ENCODE measurements at places on chromosomes 5 and 9. TPM values are rescaled to one million over a fixed set of nuclear protein-coding genes. Genes with fewer than 3 reads are reported as not detected.

GFI1B gene
- total RNA-seq, result not detected

- DNase-seq, result no peak
Observed at GRCh38 chr5:169521366-169521983, 62.1 kb upstream of the SPDL1 start.

- no peak for DNase-seq
Observed at GRCh38 chr9:19682397-19682796, 106.4 kb downstream of the SLC24A2 start.

- no peak for DNase-seq
Observed at GRCh38 chr5:82644766-82645165, 366.6 kb upstream of the RPS23 start.

DNA sequence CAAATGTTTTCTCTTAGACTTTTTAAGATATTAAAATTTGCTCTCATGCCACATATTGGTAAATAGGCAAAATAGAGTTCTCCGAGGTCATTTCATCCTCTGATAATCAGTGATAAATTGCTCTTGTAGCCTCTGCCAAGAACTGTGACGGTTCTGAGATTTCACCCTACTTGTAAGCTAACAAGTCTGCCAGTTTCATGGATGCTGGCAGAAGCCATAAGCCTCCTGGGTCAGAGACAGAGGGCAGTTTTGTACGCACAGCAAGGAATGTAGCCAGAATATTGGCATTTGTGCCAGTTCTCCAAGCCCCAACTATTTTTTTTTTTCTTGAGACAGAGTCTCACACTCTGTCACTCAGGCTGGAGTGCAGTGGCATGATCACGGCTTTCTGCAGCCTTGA lies 945.0 kb upstream of the WWC1 start:
- no peak for DNase-seq

DNA sequence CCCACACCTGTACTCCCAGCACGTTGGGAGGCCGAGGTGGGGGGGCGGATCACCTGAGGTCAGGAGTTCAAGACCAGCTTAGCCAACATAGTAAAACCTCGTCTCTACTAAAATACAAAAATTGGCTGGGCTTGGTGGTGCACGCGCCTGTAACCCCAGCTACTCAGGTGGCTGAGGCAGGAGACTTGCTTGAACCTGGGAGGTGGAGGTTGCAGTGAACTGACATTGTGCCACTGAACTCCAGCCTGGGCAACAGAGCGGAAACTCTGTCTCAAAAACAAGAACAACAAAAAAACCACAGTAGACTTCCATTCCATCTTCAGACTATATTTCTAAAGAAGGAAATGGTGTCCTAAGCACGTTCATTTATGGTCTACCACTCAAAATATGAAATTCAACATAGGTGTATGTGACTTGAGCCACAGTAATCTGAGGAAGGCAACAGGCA lies 14.2 kb upstream of the SERINC5 start:
- no peak for DNase-seq

DNA sequence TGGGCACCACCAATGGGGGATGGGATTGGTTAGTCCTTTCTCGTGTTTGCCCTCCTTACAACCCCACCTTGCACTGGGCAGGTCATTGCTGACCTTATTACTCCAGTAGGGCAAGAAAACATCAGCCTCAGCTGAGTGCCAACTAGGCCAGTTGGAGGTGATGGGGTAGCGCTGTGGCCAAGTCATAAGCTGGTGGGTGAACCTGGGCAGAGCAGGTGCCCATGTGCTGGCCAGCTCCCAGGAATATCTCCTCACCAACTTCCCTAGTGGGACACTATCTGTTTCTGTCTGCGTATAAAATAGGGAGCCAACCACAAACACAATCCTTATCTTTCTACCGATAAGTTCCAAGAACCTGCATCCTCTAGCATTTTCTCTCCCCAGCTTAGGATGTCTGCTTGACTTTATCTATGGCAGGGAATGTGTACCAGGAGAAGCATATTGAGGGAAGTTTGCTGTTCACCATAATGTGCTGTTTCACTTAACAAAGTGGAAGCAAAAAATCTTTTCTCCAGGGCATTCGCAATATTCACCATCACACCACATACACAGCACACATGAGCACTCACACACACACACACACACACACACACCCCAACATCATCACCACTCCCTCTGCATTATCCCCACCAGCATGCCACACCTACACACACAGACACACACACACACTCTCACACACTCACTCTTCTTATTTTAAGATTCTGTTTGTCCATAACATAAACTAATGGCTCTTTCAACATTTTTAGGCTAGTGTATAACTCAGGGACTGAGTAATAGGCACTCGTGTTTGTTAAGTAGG lies 390.0 kb downstream of the ENC1 start:
- DNase-seq, result no peak

DNA sequence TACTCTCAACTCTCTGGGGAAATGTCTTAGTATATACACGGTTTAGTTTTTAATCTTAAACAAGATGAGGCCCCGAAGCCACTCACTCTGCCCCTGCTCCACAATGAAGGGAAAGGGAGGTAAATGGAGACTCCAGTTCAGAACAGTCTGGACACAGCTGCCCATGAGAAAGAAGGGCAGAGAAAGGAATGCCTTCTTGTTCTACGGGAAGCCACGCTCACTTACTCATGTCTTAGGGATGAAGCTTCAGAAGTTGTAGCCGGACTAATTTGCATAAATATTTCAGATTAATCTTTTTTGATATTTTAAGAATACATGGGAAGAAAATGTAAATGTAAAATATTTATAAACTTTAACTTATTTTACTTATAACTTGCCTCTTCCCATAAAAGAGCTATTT lies 94.0 kb downstream of the COL23A1 start:
- DNase-seq, result no peak

GRCh38 chr9:35935261-35935660 lies 22.7 kb downstream of the OR2S2 start:
- DNase-seq, result no peak

GRCh38 chr5:180053061-180053602 lies 18.4 kb downstream of the RNF130 start:
- no peak for DNase-seq

- no peak for DNase-seq
Observed at GRCh38 chr5:32130865-32131264, 43.3 kb downstream of the GOLPH3 start.

IFNA21 gene
- total RNA-seq, result not detected

PTGDS gene
- total RNA-seq, result not detected

DNA sequence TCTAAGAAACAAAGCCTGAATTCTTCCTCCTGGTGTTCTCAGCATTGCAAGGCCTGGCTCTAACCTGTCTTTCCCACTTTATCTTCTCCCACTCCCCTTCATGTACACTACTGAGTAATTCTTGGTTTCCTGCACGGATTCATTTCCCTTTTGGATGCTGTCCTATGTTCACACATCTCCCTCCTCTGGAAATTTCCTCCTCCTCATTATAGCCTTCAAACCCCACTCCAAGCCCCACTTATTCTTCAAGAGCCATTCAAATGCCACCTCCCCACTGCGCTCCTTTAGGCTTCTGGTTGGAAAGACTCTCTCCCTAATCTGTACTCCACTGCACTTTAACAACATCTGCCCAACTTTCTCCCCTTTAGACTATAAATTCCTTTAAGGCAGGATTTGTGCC lies 28.2 kb upstream of the C5orf63 start:
- no peak for DNase-seq

DNA sequence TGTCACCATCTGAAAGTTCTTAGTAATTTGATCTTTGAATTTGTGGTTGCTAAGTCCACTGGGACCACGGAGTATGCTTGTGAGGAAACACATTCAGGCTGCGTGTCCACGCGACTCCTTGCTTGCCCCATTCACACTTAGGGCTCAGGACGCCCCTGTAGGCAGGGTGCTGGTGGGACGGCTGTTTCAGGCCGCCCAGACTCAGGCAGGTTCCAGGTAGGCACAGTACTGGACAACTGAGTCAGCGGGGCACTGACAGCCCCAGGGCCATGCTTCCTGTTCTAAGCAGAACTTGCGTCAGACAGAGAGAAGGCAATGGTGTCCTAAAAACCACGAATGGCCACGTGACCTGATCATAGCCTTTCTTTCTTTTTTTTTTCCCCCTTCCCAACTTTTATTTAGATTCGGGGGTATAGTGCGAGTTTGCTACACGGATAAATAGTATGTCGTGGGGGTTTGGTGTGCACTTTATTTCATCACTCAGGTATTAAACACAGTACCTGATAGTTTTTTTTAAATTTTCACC lies 7.7 kb upstream of the RASGEF1C start:
- DNase-seq, result no peak

DNA sequence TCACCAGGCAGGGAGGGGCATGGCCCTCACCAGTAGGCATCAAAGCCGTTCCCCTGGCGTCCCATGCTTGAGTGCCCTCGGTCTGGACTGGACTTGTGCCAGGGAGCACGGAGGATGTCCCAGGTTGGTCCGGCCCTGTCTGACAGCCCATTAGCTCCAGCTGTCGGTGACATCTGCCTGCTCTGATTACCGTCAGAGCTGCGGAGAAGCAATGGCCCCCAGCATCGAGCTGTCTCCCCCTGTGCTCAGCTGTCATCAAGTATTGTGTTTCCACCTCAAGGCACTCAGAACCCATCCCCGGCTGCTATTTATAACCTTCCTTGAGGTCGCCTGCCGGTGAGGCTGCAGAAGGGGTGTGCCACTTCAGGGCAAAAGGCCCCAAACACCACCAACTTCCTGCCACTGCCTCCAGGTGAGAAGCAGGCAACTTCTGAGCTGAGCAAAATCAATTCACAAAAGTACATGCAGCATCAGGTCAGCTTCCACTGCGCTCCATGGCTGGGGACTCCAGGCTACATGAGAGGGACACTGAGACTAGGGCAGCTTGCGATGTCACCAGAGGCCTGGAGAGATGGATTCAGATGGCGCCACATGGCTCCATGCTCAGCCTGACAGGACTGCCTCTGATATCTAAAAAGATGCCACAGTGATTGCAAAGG lies 142.7 kb downstream of the C5orf15 start:
- no peak for DNase-seq

DNA sequence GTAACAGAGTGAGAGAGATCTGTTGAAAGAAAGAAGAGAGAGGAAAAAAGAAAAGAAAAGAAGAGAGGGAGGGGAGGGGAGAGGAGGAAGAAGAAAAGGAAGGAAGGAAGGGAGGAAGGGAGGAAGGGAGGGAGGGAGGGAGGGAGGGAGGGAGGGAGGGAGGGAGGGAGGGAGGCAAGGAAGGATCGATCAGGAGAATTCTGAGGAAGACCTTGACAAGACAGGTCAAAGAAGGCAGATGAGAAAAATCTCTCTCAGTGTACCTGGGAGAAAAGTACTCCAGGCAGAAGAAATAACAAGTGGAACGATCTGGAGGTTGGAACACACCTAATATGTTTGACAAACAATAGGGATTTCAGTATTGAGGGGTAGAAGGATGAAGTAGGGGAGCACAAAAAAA lies 64.6 kb upstream of the SUSD1 start:
- no peak for DNase-seq

GRCh38 chr9:9820436-9820835 lies 792.4 kb downstream of the PTPRD start:
- DNase-seq, result no peak

DNA sequence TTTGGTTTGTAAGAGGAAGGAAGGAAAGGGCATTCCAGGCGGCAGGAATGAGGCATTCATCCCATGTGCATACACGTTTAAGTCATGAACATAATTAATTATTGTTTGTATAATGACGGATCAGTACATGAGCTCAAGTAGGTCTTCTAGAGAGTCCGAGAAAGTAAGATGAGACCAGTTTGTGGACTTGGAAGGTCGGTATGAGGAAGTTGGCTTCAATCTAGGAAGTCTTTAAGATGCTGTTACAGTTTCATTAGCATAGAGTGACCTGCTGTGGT lies 2.1 kb downstream of the GTF3C4 start:
- DNase-seq, result no peak

- no peak for DNase-seq
Observed at GRCh38 chr5:77229887-77230286, 19.4 kb downstream of the PDE8B start.

DNA sequence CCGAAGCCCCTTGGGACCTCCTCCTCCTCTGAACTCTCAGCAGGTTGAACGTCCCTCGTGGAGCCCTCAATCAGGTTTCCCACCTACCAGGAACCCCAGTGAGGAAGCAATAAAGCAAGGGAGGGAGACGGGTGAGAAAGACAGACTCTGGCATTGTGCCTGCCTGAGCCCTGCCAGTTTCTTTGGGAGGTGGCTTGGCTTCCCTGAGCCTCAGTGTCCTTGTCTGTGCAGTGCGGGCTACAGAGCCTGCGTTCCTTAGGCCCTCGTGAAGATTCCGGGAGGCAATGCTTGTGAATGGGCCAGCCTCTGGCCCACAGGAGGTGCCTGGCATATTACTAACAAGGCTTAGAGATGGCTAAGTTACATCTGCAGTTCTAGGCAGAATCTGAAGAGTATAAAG lies 11.9 kb downstream of the GTF3C5 start:
- no peak for DNase-seq

GRCh38 chr9:21831841-21832509 lies 29.5 kb downstream of the MTAP start:
- DNase-seq, result no peak

GPR151 gene
- not detected for total RNA-seq

DNA sequence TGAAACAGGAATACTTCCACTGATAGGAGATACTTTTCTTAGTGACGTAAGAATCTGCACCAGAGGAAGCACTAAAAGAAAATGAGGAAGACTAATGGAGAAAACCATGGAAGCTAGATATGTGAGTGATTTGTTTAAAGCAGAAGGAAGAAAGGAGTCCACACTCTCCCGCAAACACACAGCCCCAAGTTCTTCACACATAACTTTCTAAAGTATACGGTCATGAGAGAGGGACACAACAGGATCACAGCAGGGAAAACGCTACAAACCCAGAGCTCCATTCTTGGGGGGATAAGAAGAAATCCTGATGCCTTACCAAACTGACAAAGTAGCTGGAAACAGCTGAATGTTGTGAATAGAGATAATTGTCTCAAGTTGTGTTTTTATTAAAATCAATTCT lies 222.2 kb upstream of the TMEM161B start:
- no peak for DNase-seq

ZNG1C gene
- 28.0 TPM for total RNA-seq

All from neural crest cell (in vitro differentiated cells).